ENCODE measurements at places on chromosomes 16 and 17.

DNA sequence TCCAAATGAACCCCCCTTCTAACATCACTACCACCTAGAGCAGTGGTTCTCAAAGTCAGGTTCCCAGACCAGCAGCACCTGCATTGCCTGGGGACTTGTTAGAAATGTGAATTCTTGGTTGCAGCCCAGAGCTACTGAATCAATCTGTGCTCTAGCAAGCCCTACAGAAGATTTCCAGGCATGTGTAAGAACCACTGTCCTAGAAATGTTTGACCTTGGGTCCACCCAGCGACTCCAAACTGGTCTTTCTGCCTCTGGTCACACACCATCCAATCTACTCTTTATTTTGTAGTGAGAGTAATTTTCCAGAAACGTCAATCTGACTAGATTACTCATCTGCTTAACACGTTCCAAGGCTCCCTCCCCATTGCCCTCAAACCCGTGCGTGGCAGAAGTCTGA, 169.9 kb downstream of the HAPSTR1 start:
- DNase-seq = no peak

DNA sequence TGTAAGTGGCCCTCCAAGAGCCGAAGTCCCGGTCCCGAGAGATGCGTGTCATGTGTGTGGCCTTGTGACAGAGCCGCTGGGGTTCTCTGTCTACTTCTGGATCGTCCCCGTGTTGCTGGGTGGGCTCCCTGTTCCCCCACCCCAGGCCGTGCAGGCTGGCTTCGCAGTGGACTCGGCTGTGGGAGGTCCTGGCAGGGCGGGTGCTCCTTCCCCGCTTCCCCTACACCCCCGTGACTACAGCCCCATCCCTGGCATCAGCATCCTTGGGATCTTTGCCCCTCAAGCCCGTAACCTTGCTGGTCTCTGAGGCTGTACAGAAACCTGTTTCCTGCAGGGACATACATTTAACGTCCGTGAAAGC, 136.3 kb downstream of the BANP start:
- DNase-seq = no peak

GRCh38 chr17:66417300-66417719, 114.9 kb downstream of the PRKCA start:
- DNase-seq = no peak

DNA sequence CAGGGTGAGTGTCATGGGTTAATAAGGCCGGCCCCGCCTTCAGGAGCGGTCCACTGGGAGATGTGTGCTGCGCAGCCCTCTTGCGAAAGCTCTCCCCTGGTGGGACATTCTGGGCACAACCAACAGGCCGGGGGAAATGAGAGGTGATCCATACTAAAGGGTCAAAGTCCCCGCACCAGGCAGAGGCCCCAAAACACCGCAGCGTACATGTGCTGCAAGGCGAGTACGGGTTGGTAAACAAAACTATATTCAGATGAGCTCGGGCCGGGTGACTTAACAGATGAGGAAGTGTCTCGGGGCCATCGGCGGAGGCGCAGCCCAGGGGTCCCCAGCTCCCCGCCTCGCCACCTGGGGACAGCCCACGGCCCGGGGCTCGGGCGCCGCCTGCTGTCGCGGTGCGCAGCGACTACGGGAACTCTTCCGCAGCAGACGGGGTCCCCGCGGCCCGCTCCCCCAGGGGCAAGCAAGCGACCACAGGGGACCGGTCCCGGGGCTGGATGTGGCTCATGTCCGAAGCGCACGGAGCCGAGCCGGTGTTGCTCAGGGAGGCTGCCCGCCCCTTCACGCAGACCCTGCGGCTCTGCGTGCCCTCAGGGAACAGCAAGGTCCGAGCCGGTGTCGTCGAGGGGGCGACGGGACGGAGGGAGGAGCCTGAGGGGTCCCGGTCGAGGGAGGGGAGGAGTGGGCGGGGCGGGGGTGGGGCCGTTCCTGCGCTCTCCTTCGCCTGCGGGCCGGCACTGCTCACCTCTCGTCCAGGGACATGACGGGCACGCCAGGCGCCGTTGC, at the start of gene RAB37:
Gene RAB37 (plus strand): TSS at position 744 of the 786 bp plus-strand sequence. CDS start 17 bp downstream, at position 761.
- DNase-seq = peak; percentile 68

- DNase-seq = no peak
Measured at GRCh38 chr17:78892062-78892456, 10.9 kb downstream of the CEP295NL start.

GRCh38 chr16:68978303-68978954, 127.0 kb upstream of the HAS3 start:
- DNase-seq = no peak

GRCh38 chr16:88010343-88010967, 59.2 kb downstream of the BANP start:
- DNase-seq = no peak

GRCh38 chr17:28239271-28239624, 79.8 kb upstream of the TMEM97 start:
- no peak for DNase-seq

DNA sequence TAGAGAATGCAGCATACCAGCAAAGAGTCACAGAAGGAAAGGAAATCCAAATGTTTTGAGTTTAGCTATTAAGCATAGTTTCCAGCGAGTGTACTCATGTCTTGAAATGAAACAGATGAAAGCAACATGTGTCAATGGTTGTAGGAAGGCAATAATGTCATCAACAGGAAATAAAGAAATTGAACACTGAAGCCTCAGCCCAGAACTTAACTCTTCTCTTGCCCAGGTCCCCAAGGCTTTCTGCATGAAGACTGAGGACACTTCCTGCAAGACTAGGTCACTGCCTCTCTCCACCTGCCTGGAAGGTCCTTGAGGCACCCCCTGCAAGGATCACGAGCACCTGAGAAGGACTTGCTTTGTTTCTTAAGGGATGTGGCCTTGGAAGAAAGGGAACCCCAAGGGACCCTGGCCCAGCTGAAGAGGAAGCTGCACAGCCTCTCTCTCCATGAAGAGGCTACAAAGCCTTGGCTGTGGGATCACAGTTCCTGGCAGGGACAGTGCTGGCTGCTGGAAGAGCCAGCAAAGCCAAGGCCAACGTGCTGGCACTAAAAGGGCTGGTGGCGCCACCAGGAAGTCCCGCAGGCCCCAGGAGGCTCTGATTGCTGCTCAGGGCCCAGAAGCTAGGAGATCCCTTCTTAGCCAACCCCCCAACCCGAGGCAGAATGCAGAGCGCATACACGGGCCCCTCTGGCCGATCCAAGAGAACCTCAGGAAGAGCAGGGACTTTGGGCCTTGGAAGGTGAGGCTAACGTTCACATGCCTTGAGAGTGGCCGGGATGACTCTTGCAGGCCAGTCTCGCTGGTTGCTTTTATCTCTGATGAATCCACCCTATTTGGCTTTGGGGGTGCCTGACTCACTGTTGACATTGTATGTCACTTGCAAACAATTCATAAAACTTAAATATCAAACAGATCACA, 23.4 kb upstream of the AXIN2 start:
- no peak for DNase-seq

DNA sequence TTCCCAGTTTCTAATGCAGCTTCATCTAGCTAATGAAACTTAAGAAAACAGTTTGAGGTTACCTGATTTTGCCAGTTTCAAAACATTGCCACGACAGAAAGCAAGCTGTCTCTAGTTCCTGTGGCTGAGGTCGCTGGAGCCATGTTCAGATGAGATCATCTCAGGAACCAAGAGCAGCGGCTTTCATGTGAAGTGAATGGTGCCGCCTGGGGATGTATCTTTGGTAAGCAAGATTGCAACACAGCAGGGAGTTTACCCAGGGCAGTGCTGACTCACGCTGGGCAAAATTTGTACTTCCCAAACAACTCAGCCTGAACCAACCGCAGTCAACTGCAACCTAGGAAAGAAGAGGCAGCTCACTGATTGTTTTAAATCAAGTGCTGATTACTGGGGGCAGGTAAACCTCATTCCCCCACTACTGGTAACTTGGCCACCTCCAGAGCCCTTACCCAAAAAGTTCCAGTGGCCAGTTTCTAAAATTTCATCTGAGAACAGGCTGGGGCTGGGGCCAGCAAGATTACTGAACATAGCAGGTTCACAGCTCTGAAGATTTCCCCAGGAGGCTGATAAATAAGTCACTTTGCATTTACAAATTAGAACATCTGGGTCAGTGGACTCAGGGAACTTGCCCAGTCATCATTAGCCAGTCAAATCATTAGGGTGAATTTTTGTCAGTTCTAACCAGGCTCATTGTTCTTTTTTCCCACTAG, at the start of gene RFFL:
Gene RFFL (minus strand): TSS at position 194 of the 710 bp plus-strand sequence. CDS start 37,154 bp downstream, outside the sequence.
- DNase-seq = peak; percentile 77

DNA sequence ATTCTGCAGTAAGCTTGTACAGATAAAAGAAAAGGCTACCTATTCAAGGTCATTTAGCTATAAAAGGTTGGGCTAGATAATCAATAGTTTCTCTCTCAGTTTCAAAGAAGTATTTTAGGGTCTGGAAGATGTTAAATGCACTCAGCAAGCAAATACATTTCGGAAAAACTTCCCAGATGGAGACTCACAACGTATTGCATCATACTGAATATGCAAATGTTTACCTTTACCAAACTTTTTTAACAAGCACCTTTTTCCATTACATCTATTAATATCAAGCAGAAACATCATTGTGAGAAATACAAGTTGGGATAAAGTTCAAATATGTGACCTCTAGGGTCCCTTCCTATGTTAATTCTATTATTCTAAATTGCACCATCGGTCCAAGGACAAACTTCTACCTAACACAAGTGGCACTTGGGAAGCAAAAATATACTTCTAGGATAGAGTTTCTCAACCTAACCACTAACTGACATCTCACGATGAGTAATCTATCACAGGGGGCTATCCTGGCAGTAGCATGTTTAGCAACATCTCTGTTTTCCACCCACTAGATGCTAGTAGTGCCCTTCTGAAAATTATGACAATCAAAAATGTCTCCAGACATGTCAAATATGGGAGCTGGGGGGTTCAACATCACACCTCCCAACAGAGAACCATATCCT, 14.5 kb downstream of the KANSL1 start:
- DNase-seq = no peak

DNA sequence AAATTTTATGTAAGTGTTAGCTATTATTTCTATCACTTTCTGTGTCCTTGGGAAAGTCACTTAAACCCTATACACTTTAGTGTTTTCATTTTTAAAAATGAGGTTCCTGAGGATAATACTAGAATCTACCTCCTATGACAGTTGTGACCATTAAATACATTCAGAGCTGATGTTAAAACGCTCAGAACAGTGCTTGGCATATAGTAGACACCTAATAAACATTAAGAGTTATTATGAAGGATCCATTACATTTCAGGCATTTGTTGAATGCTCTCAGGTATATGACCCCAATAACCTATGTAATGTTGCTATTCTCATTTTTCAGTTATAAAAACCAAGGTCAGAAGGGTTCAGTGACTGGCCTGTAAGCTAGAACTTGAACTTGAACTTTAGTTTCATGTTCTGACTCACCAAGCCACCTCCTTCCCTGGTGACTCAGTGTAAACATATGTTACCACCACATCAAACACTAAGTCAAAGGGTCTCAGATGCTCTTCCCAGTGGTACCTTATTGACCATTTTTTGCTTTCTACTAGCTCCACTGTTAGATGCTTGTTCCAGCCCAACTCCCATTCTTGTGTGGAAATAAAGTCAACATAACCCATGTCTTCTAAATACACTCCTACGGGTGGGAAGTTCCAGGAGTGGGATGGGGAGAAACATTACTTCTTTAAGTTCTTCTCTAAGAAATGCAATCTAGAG, 47.6 kb downstream of the HSD17B2 start:
- no peak for DNase-seq

GRCh38 chr16:88315543-88316105, 67.1 kb upstream of the ZNF469 start:
- DNase-seq = no peak

DNA sequence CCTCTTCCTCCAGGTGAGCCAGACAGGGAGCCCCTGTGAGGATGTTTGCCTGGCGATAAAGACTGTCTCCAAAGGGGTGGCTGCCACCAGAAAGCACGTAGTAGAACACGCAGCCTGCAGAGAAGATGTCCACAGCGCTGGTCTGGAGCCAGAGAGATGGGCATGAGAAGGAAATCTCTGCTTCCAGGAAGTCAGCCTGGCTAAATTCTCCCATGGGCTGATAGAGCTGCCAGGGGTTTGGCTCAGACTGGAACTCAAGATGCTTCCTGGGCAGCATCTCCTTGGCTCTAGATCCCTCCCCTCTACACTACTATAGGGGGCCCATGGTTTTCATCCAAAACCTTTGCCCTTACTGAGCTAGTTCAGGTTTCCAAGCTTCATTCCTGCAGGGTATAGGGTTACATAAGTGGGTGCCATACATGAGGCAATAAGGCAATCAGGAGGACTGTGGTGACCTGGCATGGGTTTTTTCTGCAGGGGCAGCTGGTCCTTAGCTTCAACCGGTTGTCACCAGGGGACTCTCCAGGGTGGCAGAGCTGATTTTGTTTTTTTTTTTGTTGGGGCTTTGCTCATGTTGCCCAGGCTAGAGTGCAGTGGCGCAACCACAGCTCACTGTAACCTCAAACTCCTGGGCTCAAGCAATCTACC, 13.6 kb downstream of the PLK1 start:
- DNase-seq = no peak

GRCh38 chr17:1608676-1609075, 20.0 kb downstream of the SLC43A2 start:
- DNase-seq = no peak

GRCh38 chr17:42034059-42034458, 14.2 kb downstream of the NKIRAS2 start:
- no peak for DNase-seq

GRCh38 chr17:82377924-82378740, 6.6 kb downstream of the UTS2R start:
- no peak for DNase-seq

DNA sequence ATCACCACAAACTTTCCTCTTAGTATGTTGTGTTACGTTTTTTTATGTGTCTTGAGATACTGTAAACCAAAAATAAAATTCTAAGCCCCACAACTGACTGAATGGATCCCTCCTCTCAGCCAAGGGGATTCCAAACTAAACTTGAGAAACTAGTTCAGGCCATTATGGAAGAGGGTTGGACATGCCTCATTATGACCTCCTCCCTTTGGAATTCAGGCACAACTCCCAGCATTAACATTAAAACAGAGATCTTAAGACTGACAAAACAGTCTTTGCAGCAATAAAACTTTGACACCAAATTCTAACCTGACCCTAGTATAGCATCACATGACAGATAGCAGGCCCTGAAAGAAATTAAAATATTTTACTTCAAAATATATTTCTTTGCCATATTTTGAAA, 51.1 kb upstream of the SLC47A1 start:
- no peak for DNase-seq

DNA sequence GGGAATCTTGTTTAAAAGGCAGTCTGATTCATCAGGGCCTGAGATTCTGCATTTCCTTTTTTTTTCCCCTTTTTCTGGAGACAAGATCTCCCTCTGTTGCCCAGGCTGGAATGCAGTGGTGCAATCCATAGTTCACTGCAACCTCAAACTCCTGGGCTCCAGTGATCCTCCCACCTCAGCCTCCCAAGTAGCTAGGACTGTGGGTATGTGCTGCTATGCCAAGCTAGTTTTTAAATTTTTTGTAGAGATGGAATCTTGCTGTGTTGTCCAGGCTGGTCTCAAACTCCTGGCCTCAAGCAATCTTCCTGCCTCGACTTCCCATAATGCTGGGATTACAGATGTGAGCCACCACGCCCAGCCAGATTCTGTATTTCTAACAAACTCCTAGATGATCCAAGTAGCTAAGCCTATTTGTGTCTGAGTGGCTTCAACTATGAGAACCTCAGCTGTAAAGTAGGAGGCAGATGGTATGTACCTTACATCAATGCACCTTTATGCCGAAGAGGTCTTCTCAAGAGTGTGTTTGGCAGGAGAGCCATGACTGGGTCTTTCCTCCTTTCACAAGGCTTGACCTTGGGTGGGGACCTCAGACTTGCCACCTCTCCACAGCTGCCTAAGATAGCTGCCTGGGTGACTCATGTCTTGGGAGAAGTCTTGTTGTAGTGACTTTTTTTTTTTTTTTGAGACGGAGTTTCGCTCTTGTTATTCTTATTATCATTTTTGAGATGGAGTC, 10.9 kb downstream of the LDAF1 start:
- no peak for DNase-seq

- no peak for DNase-seq
Measured at GRCh38 chr17:81463506-81463905, 49.1 kb downstream of the ACTG1 start.
